ENCODE measurements at places on chromosomes 7 and 10.

GRCh38 chr10:10054466-10054865 is 963.2 kb upstream of the CELF2 start:
- DNase-seq, result no peak

DNA sequence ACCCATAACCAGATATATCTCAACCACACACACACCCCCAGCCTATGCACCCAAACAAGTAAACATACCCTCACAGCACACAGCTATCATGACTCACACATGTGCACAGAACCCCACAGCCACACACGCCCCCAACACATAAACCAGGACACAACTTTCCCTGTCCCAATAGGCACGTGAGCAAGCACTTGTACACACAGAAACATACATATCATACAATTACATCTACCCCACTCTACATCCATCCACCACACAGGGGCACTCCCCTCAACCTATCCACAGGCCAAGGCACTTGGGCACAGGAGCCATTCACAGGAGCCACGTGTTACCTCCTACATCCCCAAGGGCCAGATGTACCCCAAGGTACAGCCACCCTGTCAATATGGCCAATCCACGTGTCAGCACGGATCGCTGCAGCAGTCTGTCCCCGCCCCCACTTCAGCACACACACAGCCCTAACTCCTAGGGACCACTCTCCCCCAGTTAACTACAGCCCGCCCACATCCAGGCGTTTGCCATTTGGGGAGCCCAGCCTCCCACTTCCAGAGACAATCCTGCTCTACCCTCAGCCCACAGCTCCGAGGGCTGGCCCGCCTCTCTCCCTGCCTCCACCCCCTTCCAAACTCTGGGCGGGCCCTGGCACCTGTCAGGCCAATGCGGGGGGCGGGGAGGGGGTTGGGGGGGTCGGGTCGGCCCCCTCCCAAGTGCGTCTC is 163.5 kb downstream of the SH3PXD2A start:
- DNase-seq, result no peak

DNA sequence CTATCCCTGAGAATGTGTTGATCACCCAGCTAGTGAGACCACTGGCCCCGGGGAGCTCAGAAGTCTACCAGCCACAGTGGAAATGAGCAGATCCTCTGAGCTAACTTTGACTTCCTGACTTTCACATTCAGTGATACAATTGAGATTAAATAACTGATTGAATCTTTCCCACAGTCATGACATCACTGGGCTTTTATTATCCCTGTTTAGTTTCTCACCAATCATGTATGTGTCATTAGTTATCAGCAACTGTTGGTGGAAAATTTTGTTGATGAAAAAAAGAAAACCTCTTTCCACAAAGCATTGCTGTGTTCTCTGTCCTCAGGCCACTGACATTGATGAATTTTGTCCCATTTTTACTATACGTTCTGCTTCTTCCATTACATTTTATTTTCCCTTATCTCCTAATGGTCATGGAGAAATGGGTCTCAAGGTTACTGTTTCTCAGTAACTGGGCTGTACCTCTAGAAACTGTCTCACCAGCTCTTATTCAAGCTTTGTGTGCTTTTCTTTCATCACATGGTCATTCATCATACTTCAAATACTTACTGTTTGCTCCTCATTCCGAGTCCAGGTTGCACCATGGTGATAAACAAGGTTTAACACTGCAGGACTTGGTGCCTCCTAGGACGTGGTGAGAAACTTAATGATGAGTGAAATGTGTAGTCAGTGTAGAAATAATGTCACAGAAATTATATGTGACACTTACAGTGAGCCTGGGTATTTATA is 304.7 kb downstream of the CDK14 start:
- no peak for DNase-seq

DNA sequence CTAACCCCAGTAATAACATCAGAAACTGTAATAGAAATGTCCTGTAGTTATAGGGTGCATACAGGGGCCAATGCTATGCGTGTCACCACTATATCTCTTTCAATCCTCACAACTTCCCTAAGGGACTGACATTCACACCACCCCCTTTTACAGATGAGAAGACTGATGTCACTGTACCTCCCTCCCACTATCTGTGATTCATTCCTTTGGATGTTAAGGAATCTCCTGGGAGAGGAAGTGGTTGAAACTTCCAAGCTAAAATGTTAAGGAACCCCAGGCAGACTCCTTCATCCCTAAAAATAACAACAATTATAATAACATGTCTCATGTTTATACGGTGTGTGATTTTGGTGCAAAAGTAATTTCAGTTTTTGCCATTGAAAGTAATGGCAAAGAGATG is 5.4 kb downstream of the COL13A1 start:
- no peak for DNase-seq

GRCh38 chr10:49743464-49744075 is 18.6 kb downstream of the OGDHL start:
- DNase-seq, result no peak

- no peak for DNase-seq
Measured at GRCh38 chr10:60974463-60975149, 30.6 kb upstream of the RHOBTB1 start.
